Vagina (tissue), 2 donors: ENCODE measurements at places on chromosomes 16 and 17.

DNA sequence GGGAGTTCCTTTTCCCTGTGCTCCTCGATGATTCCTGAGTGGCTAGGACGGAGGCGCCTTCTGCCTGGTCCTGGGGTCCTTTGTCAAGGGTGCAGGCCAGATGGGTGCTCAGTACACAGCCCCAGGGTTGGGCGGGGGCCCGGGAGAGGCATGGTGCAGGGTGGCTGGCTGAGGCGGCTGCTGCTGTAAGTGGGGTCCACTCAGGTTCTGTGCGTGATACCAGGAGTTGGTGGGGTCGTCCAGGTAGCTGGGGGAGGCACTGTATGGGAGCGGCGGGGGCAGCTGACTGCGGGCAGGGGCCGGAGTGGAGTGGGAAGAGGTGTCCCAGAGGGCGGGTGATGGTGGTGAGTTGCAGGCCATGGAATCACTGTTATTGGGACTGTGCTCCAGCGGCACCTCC is 3.6 kb downstream of the DLX3 start:
- DNase-seq = no peak

- DNase-seq = no peak
Observed at GRCh38 chr17:67569873-67570272, 147.9 kb upstream of the NOL11 start.

DNA sequence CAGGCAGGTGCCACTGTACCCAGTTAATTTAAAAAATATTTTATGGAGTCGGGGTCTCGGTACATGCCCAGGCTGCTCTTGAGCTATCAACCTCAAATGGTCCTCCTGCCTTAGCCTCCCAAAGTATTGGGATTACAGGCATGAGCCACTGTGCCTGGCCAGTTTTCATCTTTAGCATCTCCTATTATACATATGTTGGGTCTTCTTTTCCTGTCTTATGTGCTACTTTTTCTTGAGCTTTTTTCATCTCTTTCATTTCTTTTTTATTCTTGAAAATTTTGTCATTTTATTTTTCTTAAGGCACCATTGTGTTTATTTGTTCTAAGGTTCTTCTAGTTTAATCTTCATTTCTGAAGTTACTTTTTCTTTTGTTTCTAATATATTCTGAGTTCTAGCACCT is 20.7 kb downstream of the BANP start:
- no peak for DNase-seq

DNA sequence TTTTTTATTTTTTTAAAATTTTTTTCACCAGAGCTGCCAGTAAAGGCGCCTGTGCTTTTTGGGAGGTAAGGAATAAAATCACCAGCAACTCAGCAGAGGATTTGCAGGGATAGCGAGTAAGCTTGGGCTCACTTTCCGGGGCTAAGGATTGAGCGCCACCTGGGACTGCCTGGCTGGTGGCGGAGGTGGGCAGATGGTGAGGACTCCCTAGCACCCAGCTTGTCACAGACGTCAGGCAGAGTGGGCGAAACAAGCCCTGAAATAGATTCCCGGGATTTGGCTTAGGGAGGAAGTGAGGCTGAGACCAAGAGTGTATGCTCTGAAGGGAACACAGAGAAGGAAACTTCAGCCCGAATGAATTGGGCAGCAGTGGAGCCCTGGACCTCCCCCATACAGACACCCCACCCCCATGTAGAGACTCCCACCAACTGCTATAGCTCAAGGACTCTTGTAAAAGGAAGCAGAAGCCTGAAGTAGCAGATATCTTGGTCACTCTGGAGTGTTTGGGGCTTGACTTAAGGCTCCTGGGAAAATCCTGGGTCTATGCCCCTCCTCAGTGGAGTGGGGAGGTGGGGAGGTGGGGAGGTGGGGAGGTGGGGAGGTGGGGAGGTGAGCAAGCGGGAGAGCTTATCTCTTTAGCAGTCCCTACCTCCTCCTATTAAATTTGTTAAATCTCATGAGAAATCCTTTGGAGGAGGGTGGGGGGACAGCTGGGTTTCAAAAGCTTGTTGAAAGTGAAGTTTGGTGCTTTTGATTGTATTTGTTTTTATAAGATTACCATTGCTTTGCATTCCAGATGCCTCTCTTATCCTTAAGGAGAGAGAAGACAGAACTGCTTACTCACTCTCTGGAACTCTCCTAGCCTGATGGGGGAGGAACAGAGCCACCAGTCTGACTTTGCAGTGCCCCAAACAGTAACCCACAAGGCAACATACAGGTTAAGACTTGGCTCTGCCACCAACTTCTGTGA is 8.2 kb downstream of the ARL4D start:
- no peak for DNase-seq

GRCh38 chr16:11679941-11680911 is 12.0 kb downstream of the SNN start:
- no peak for DNase-seq

GRCh38 chr17:37725021-37725595 is 19.8 kb downstream of the HNF1B start:
- no peak for DNase-seq
